ENCODE measurements at places on chromosomes 7 and 10.

DNA sequence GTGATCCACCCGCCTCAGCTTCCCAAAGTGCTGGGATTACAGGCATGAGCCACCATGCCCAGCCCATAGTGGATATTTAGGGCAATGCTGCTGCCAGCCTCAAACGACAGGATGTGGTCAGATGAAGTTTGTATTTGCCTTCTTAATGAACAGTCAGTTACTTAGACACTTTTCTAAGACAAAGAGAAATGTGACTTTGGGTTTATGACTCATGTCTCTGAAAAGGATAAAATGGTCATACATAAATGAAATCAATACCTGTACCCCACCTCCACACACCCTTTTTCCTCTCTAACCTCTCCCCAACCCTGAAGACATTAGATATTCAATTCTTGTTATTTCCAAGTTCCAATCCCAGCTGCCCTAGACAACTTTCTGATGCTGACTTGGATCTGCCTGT is 109.3 kb upstream of the INSIG1 start:
- no peak for DNase-seq

GRCh38 chr7:132547821-132548220 is 28.4 kb downstream of the PLXNA4 start:
- no peak for DNase-seq

DNA sequence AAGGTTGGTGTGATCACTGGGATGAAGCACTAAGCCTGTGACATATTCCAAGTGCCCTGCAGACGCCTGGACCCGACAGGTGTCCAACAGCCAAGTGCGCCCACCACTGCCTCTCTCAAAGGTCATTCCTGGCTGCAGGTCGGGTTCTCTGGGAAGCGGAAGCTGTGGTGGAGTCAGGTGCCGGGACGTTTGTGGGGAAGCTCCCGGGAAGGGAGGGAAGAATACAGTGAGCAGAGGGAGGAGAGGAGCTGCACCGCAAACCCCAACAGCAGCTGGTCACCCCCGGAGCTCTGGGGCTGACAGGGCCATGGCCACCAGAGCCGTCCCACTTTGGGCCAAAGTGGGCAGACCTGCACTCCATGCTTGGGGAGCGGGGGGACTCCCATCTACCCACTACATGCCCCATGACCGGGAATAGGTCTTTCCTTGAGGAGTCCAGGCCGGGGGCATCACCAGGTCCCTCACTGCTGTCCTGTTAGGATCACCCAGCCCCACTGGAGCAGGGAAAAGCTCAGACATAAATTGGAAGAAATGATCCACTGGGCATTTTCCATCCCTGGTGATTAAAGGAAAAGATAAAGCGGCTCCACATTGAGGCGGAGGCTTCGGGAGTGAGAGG is 84.5 kb upstream of the PPP2R2D start:
- no peak for DNase-seq

GRCh38 chr10:111127081-111127848 is 50.4 kb downstream of the ADRA2A start:
- no peak for DNase-seq

Data from HL-60 (cell line).